AG04449 (cell line): ENCODE measurements at places on chromosomes 16 and 17.

DNA sequence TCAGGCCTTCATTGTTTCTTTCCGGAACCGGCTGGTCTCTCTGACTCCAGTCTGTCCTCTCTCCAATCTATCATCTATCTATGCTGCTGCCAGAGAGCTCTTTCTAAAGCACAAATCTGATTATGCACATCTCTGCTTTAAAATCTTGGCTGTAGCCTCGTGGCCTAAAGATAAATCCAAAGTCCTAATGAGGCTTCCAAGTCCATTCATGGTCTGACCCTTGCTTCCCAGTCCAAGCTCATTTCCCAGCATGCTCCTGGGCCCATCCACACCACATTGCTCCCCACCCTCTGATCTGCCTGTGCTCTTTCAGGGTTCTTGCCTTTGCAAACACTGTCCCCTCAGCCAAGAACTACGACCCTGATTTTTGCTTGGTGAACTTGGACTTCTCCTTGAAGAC lies 21.5 kb upstream of the PHB1 start:
- DNase-seq = no peak

- DNase-seq = peak; percentile 74
Observed at GRCh38 chr17:66567234-66568170, 265.1 kb downstream of the PRKCA start.

DNA sequence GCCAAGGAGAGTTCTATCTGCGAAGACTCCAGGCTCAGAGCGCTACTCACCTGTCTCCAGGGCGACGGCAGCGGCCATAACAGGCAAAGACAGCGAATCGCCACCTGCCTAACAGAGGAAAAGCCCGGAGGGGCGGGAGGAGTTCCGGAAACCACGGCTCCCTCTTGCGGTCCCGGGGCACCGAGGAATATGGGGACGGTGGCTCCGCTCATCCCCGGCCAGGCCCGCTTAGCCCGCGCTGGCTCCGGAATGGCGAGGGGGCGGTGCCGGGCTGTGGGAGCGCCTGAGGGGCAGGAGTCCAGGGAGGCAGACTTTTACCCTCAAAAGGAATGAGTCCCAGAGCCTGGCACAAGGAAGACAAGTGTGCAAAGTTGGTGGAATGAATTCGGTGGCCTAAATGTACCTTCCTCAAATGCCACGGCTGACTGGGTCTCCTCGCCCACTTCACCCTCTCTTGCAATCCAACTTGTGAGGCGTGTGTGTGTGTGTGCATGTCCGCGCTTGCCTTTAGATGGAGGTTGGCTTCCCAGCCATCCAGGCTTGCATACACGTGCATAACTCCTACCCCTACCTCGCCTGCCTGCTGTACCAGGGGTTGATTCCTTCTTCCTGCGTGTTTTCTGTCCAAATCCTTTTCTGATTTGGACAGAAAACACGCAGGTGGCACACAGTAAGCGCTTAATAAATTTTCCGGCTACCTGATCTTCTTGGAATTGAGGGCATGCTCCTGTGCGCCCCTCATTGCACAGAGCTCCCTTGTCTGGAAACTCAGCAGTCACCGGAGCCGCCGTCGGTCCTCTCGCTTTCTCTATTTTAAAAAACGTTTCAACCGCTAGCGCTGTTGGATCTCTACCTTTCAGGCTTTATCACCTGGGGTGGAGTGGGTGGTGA lies 3.5 kb downstream of the C17orf100 start:
- DNase-seq = no peak

GRCh38 chr16:22206842-22207714 lies 1.0 kb downstream of the EEF2K start:
- no peak for DNase-seq

GRCh38 chr16:87563714-87564523 lies 38.4 kb upstream of the JPH3 start:
- no peak for DNase-seq

- no peak for DNase-seq
Observed at GRCh38 chr17:7237761-7238419, 1.4 kb downstream of the PHF23 start.

- DNase-seq = no peak
Observed at GRCh38 chr16:83312718-83313245, 495.0 kb upstream of the HSBP1 start.

DNA sequence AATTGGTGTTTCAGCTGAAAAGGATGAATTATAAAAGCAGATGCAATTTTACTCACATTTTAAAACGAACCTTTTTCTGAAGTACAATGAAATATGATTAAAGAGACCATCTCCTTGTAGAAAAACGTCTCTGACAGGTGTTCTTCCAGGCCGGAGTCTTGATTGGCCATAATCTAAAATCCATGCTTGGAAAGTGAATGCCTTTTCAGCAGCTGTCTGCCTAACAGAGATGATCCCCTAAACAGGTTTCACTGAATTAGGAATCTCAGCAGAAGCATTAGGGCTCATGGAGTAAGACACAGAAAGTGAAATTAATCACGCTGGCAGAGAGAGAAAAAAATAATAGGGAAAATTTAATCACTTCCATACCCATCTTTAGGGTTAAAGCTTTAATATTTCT lies 39.3 kb upstream of the IRX5 start:
- no peak for DNase-seq

GRCh38 chr17:29753845-29754439 lies 131.2 kb upstream of the CORO6 start:
- no peak for DNase-seq

GRCh38 chr16:87417528-87417910 lies 25.4 kb downstream of the MAP1LC3B start:
- no peak for DNase-seq

DNA sequence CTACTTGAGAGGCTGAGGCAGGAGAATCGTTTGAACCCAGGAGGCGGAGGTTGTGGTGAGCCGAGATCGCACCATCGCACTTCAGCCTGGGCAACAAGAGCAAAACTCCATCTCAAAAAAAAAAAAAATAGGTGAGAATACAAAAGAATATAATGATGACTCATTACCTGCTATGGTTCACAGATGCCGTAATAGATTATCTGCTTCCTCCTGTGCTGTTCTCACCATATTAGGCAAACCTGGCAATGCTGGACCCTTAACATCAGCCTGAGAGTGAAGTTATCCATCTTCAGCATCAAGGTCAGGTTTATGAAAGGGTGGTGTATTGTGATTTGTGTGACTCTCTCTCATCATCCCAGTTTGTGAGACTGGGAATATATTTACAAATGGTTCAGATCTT lies 271.3 kb upstream of the CPHXL start:
- DNase-seq = no peak

DNA sequence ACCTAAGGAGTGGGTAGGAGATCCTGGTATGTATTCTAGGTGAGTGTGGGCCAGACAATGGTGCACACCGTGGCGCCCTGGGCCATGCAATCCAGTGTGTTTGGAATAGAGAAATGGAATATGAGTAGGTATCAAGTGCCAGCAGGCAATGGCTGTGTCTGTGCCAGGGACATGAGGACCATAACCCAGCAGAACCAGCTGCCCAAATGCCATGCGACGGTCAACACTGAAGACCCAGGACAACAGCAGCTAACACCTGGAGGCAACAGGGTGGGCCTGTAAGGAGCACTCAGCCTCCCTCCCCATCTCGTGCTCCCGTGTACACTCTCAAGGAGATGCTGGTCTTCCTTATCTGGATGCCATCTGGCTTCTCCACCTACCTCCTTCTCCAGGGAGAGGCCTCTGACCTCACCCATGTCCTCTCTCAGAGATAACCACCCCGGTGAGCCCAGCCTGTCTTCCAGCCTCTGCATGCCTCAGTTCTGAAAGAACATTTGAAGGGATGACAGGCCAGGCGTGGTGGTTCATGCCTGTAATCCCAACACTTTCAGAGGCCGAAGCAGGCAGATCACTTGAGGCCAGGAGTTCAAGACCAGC lies 750 bp upstream of the GSDMB start:
- DNase-seq = no peak

- DNase-seq = no peak
Observed at GRCh38 chr17:58277107-58277801, 3.5 kb downstream of the MPO start.

DNA sequence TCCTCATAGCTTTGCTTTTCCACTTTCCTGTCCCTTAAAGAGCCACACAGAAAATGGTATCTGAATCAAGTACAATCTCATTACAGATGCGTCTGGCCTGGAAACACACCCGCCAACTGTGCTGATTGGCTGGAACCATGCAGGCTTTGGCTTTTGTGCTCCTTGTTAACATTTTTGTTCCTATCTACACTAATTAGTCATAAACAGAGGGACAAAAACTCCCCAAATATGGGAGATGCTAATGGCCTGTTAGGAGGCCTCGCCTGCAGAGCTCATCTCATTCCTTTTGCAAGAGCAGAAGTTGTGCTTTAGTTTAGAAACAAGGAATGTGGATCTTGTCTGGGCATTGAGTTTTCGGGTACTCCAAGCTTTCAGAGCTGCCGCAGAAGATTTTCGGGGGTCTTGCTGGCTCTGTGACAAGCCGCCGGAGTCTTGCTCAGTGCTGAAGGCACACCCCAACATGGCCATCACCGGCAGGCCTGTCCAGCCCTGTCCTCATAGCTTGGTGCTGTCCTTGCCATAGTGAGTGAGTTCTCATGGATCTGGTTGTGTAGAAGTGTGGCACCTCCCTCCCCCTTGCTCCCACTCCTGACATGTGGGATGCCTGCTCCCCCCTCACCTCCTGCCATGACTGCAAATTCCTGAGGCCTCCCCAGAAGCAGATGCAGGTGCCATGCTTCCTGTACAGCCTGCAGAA lies 69.8 kb downstream of the METRNL start:
- no peak for DNase-seq

- DNase-seq = no peak
Observed at GRCh38 chr17:28578246-28579195, 1.8 kb upstream of the ALDOC start.

- DNase-seq = no peak
Observed at GRCh38 chr16:5895976-5896375, 798.4 kb upstream of the EEF2KMT start.

GRCh38 chr17:56581635-56582627 lies 11.6 kb upstream of the NOG start:
- no peak for DNase-seq

GRCh38 chr16:12340151-12340733 lies 363.7 kb downstream of the SNX29 start:
- no peak for DNase-seq

- DNase-seq = no peak
Observed at GRCh38 chr16:26963109-26963508, 103.6 kb upstream of the C16orf82 start.

- no peak for DNase-seq
Observed at GRCh38 chr17:59002848-59003247, 103.8 kb downstream of the TRIM37 start.

DNA sequence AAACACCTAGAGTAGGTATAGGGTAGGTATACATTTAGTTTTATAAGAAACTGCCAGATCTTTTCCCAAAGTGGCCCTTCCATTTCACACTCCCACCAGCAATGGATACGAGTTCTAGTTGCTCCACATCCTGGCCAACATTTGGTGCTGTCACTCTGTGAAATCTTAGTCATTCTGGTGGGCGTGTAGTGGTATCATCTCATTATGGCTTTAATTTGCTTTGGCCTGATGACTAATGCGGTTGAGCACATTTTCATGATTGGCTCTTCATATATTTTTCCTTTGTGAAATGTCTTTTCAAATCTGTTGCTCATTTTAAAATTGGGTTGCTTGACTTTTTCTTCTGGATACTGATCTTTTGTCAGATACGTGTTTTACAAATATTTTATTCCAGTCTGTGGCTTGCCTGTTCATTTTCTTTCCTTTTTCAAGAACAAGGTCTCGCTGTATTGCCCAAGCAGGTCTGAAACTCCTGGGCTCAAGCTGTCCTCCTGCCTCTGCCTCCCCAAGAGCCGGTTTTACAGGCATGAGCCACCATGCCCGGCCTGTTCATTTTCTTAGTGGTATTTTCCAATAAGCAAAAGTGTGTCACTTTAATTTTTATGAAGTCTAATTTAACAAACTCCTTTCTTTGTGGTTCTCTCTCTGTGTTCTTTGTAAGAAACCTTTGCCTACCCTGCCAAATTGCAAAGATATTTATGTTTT lies 192.4 kb downstream of the SEC14L1 start:
- no peak for DNase-seq

GRCh38 chr16:31213877-31214707 lies at the start of gene TRIM72:
TRIM72 (plus strand) TSS chr16:31214119; CDS start chr16:31214739, 620 bp downstream.
- DNase-seq = no peak

DNA sequence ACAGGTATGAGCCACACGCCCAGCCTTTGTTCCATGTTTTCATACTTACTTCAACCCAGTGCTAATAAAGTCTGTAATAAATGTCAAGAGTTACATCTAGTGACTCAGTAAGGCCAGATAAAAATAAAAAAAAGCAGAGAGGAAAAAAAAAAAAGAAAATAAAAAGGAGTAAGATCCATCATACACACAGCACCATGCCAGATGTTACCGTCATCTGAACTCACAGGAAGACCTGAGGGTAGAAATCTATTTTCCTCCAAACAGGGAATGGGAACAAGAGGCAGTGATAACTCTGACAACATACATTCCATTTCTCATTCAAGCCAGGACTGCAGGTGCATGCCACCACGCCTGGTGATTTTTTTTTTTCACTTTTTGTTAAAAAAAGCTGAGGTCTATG lies 20.7 kb downstream of the CRK start:
- no peak for DNase-seq

- DNase-seq = no peak
Observed at GRCh38 chr17:42950044-42950783, 14.0 kb downstream of the AARSD1 start.

- no peak for DNase-seq
Observed at GRCh38 chr16:50992350-50993032, 158.6 kb downstream of the SALL1 start.

GRCh38 chr16:23509782-23510163 lies 521 bp downstream of the GGA2 start:
- DNase-seq = no peak

DNA sequence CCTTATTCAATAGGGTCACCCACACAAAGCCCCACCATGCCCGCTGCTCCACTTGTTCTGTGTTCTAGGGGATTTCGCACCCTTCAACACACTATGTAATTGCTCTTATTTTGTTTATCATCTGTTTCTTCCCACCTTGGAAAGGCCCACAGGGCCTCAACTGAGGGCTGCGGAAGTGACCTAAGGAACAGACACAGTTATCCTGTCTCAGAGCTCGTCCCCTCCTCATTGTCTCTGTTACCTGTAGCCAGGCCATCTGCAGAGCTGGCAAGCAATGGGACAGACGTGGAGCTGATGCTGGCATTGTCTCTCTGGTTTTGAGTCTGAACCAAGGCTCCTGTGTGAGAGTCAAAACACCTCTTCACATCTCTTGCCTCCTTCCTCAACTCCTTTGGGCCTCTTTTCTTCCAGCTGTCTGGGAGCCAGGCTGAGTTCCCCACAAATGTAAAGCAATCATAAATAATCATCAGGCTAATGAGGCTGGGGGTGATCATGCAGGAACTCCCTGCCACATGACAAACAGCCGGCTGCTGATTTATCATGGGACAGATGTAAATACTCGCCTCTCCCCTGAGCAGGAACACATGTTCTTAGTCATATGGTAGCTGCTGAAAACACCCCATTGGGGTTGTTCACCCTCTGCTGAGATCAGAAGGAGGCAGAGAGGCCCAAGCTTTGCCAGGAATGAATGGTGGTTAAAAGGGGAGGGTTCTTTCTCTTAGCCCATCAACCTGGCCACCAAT lies 71.9 kb downstream of the AXIN2 start:
- no peak for DNase-seq

- DNase-seq = no peak
Observed at GRCh38 chr17:489758-490329, 137.2 kb upstream of the RPH3AL start.

- DNase-seq = peak; percentile 17
Observed at GRCh38 chr16:30407102-30407803, at the start of gene ZNF771. ZNF771 (plus strand) TSS chr16:30407606; CDS start chr16:30408054, 448 bp downstream.

- no peak for DNase-seq
Observed at GRCh38 chr16:24102209-24102660, 153.9 kb upstream of the CACNG3 start.
